ENCODE measurements at places on chromosomes 5 and 9. TPM values are rescaled to one million over a fixed set of nuclear protein-coding genes. Genes with fewer than 3 reads are reported as not detected.

The IFNA13 gene
- not detected for total RNA-seq

The GIN1 gene
- 16.9 TPM for total RNA-seq

- no peaks in the 10 kb centered on the region for H3K36me3 ChIP-seq
- H3K27me3 ChIP-seq = no peaks in the 10 kb centered on the region
- H3K27ac ChIP-seq = no peak overlapping the region
- no peak overlapping the region for H3K4me3 ChIP-seq
- no peaks in the 10 kb centered on the region for H3K4me1 ChIP-seq
- no peak for DNase-seq
These were observed 42.0 kb upstream of the ALDH1B1 start for GRCh38 chr9:38350529-38350928.

GRCh38 chr9:114722937-114723620 is 41.1 kb upstream of the TEX48 start:
- peaks cover 18% of the 10 kb centered on the region for H3K4me1 ChIP-seq
- no peaks in the 10 kb centered on the region for H3K36me3 ChIP-seq
- no peak overlapping the region for H3K4me3 ChIP-seq

DNA sequence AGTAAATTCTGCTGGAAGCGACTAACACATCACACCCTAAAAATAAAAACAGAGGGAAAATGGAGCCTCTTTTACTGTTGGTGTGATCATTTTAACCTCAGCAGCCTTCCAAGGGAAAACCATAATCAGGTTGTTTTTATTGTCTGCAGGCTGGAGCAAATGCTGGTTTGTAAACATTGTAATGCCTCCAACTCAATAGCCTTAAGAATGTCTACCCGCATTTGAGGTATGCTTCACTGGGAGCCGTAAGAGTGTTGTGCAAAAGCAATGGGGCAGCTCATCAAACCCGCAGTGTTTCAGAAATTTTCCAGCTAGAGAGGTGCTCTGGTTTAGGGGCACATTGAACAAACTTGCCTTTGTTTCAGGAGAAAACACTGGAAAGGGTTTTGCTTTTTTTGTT is 17.0 kb downstream of the NIM1K start:
- no peak for DNase-seq
- no peak overlapping the region for H3K4me3 ChIP-seq
- no peaks in the 10 kb centered on the region for H3K27me3 ChIP-seq
- H3K36me3 ChIP-seq = no peaks in the 10 kb centered on the region
- no peaks in the 10 kb centered on the region for H3K4me1 ChIP-seq

DNA sequence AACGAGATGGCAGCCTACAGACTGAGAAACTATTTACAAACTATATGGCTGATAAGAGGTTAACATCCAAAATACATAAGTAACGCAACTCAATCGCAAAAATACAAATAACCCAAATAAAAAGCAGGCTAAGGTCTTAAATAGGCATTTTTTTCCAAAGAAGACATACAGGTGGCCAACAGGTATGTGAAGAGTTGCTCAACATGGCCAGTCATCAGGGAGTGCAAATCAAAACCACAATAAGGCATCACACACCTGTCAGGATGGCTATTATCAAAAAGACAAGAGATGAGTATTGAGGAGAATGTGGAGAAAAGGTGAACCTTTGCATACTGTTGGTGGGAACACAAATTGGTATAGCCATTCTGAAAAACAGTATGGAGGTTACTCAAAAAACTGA is 73.5 kb downstream of the CAMSAP1 start:
- H3K36me3 ChIP-seq = peaks cover 3% of the 10 kb centered on the region
- no peak for DNase-seq
- no peaks in the 10 kb centered on the region for H3K4me1 ChIP-seq

DNA sequence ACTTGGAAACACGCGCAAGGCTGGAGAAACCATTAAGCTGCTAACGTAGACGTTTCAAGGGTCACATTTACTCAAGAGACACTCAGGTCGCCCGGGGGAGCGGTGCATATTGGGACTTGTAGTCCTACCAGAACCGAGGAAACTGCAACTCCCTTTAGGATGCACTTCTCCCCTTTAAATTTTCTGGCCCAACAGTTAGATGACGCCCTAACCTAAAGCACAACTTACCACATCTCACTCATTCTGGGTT is 384 bp upstream of the DMXL1 start:
- H3K27me3 ChIP-seq = no peaks in the 10 kb centered on the region
- peaks cover 38% of the 10 kb centered on the region for H3K4me1 ChIP-seq
- no peak for DNase-seq
- peak overlapping the region; percentile 97 for H3K27ac ChIP-seq
- H3K4me3 ChIP-seq = peak overlapping the region; percentile 91

The SMIM33 gene
- total RNA-seq = not detected

DNA sequence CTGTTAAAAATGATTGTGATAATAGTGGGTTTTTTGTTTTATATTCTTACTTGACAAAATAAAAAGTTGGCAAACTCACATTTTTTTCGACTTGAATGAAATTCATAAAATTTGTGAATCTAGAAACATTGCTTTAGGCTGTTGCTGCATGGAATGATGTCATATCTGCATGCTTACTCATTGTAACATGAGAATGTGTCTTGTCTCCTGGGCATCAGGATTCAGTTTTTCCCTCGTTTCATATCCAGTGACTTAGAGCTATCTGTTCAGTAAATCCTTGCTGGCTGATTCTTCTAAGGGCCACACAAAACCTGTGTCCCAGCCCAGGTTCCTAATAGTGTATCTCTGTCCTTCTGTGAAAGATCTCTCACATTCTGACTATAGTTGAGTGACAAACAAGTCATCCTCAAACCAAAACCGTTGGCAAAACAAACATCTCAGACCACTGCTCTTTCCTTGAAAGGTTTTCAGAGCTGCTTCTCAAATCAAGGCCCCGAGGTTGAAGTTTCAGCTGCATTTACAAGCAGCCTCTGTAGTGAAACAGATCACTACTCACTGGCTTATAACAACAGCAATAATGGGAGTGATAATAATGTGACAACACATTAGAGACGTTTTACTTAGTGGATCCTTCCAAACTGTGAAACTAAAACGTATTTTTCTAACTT is 95.0 kb downstream of the NPR3 start:
- no peaks in the 10 kb centered on the region for H3K27me3 ChIP-seq
- no peak for DNase-seq
- no peak overlapping the region for H3K4me3 ChIP-seq
- no peak overlapping the region for H3K27ac ChIP-seq
- no peaks in the 10 kb centered on the region for H3K4me1 ChIP-seq

DNA sequence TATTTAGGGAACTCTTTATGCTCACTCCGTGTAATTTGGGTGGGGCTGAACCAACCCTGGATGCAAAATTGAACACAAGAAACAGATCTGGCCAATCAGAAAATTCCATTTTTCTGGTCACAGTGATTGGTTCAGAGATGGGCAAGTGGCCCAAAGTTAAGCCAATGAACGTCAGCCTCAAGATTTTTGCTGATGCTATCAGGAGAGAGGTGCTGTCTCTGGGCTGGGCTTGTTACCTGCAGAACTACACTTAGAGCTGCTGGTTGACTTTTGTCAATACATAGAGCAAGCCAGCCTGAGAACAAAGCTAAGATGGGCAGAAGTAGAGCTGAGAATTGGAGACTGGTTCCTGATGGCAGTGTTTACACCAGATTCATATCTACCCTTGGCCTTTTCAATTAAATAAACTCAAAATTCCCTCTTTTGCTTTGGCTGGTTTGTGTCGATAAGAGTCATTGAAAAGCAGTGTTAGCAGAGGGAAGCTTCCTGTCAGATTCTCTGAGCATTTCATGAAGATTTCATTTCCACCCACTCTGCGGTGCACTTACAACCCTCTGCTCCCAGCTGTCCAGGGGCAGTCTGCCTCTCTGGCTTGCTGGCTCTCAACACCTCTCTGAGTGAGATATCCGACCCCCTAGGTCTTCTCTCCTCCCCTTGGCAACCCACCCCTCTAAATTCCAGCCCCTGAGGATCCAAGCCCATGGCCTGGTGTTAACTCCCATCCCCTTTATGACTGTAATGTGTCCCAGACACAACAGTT is 64.5 kb upstream of the PPARGC1B start:
- H3K27ac ChIP-seq = no peak overlapping the region
- peaks cover 4% of the 10 kb centered on the region for H3K4me1 ChIP-seq
- DNase-seq = no peak
- no peak overlapping the region for H3K4me3 ChIP-seq

The PCDHA10 gene
- not detected for total RNA-seq

Measured in B cell (primary cell).